Stimulated activated CD8-positive, alpha-beta memory T cell treated with anti-CD3 and anti-CD28 coated beads, Interleukin-2, amount 100 ng/mL, for 1 hour (primary cell): ENCODE measurements at places on chromosomes 7 and 10.

DNA sequence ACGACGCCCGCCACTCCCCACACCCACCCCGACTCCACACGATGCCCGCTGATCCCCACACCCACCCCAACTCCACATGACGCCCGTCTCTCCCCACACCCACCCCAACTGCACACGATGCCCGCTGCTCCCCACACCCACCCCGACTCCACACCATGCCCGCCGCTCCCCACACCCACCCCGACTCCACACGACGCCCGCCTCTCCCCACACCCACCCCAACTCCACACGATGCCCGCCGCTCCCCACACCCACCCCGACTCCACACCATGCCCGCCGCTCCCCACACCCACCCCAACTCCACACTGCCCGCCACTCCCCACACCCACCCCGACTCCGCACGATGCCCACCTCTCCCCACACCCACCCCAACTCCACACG, 317.0 kb downstream of the DNAJB6 start:
- DNase-seq = no peak

DNA sequence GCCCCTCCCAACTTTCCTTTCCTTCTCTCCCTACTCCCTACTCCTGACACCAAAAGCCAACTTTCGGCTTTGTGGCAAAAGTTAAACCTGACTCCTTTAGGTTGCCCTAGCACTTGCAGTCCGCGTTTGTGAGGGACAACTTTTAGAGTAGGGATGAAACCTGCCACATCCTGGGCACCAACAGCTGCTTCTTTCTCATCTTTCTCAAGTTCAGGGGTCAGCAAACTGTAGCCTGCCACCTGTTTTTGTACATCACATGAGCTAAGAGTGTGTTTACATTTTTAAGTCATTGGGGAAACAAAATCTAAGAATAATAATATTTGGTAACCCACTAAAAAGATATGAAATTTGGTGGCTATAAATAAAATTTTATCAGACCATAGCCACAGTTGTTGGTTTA, 660.6 kb downstream of the KCNMA1 start:
- no peak for DNase-seq

DNA sequence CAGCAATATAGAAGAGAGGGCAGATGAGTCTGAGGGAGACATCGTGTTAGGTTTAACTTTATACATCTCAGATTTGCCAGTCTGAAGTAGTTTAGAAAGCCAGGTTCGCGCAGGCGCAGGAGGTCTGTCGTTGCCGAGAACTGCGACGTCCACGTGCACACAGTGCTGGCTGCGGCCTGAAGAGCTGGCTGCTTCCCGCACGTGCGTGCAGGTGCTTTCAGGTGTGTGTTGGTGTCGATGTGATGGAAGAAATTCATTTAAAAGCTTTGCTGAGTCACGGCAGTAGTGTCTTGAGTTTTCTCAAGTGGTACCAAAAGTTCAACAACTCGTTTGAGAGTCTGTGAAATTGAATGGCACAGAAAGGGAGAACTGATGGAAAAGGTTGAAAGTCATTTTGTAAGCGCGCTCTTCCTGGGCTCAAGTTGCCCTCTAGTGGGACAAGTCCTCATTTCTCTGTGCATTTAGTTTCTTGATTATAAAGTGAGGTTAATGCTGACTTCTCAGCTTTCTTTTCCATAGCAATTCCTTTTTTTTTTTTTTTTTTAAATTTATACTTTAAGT, 18.6 kb downstream of the WDR37 start:
- no peak for DNase-seq

GRCh38 chr10:323651-324293, 188.5 kb downstream of the ZMYND11 start:
- no peak for DNase-seq

GRCh38 chr7:137771273-137771672, 75.5 kb downstream of the DGKI start:
- no peak for DNase-seq

DNA sequence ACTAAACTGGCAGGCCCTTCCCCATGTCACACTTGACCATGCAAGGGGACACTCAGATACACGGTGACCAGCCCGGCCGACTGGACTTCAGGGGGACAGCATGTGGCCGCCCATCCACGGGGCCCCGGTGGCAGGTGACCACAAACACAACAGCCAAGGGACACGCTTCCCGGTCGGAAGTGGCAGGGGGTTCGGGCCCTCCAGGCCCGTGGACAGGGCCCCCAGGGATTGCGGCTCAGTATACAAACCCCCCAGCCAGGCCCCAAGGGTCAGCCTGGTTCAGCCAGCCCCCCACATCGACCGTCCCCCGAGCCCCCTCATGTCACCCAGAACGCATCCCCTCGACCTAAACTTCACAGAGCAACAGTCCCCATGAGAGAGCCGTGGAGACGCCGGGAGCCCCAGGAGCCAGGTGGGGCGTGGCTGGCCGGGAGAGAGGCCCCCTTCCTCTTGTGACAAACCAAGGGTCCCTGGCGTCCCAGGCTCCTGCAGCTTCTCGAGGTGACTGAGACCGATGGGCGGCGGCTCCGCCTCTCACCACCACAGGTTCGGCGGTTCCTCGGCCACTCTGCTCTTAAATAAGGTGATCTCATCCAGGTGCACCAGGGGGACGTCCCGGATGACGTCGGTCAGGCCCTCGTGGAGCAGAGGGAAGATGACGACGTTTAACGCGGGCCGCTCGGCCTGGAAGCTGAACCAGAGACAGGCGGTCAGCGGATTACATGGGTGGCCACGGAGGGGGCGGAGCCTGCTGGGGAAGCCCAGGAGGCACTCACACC, 57.8 kb upstream of the TNRC18 start:
- DNase-seq = no peak

DNA sequence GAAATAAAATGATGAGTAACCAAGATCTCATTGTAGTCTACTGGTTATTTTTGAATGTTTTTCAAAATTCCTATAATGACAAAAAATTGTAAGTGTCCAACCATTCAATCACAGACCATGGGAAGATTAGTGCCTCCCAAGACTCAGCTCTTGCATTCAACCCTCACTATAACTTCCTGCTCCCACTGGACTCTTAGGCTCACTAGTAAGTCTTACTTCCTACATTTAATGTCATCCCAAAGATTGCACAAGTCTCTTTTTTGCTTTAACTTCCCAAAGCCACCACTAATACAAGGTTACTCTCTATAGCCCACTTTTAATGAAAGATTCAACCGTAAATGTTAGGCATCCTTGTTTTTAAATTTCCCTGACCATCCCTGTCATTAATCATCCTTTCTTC, 111.9 kb upstream of the NRBF2 start:
- DNase-seq = no peak
